ENCODE measurements at places on chromosomes 1 and 21.

GRCh38 chr1:159142391-159142663 lies 29.1 kb upstream of the CADM3 start:
- no peak for DNase-seq

DNA sequence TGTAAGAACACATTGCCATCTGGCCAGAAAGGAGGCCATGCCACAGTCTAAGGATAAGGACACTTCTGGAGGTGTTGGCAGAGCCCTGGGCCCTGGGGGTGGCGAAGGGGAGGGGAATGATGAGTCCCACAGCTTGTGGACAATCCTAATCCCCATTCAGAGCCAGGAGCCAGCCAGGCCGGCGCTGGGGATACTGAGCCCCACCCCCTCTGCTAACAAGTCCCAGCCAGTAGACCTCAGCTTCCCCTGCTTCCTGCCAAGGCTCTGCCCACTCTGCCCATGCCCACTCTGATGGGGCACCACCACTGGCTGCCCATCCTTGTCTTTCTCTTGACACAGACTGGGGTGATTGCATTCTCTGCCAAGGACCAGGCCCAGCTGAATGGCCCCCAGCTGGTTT lies 71.9 kb downstream of the NAV1 start:
- DNase-seq, result no peak

- DNase-seq, result no peak
Measured at GRCh38 chr1:79264285-79264684, 257.8 kb upstream of the ADGRL4 start.

- no peak for DNase-seq
Measured at GRCh38 chr1:27632387-27633297, 2.3 kb downstream of the FGR start.

DNA sequence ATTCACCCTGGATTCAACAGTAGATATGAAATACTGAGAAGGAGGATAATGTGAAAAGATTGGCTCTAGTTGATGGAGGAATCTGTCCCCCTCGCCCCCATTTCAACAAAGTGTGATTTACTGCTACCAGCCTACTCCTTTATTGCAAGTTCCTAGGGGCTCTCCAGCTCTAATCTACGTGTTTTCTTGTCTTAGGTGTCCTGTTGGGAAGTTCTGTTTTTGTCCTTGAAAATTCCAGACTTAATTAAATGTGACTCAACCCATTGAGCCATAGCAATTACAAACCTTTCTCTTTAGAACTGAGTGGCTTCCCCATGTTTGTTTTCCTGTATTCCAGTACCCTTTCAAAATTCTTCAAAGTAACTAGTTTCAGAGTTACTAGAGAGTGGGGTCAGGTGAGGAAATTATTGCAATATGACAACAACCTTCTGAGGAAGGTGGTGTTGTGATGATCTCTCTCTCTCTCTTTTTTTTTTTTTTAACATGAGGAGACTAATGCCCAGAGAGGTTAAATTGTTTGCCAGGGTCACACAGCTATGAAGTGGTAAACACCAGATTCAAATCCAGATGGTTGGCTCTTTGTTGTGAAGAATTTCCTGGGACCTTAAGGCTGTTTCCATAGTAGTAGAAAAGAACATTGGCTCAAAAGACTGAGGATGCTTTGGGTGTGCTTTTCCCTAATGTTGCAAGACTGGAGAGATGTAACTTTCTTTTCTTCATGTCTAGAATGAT lies 3.5 kb downstream of the RGL1 start:
- DNase-seq, result no peak

GRCh38 chr1:24027838-24028468 lies 47.8 kb upstream of the SRSF10 start:
- DNase-seq, result no peak

GRCh38 chr1:26546375-26546774 lies 16.8 kb downstream of the RPS6KA1 start:
- no peak for DNase-seq

- DNase-seq, result peak; percentile 21
Measured at GRCh38 chr1:206911064-206911663, 10.6 kb downstream of the FCMR start.

- DNase-seq, result no peak
Measured at GRCh38 chr1:2466270-2466665, 9.8 kb upstream of the PLCH2 start.

DNA sequence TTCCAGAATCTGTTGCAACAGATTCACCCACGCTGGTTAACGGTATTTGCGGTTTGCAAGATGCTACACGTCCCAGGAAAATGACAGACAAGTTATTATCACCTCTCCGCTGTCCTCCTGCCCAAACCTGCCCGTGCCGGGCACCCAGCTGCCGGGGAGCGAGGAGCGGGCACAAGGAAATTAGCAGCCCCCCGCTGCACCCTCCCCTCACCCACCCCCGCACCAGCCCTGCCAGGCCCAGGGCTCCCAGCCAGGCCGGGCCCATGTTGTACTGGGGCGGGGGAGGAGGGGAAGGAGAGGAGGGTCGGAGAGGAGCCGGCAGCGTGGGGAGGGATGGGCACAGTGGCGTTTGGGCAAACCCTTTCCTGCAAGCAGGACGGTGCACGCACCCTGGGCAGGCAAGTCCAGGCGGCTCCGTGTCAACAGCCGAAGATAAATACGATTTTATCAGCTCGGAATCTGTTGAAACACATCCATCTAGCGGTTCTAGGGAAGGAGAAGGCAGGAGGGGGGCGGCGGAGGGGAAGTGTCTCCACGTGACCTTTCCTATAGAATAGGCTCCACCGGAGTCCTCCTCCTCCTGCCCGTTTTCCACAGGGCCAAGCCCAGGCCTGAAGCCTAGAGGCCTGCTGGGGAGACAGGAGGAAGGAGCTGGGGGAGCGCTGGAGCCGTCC lies 35.1 kb upstream of the CCDC27 start:
- DNase-seq, result peak; percentile 74

DNA sequence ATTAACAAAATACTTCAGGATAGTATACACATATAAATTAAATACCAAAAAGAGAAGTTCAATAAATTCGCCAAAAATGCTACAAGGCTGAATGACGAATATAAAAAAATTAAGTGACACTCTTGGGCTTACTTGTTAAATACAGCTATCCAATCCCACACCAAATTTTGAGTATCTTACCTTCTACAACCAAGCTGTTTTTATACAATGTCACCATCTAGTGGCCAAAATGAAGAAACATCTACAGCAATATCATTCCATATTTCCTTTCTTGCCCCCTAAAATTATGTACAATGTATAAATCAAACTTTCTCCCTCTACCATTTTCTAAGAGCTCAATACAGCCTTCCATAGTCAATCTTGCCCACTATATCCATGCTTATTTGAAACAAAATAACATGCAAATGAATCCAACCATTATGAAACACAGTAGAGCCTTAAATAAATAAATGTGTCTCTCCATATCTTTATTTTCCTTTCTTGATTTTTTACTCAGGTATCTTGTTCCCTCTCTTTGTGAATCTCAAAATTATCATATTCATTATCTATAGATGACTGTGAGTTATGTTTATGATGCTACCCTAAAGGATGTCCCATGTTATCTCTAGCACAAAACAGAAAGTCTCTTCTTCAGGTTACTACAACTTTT lies 86.3 kb downstream of the ACBD6 start:
- peak; percentile 79 for DNase-seq

GRCh38 chr21:38054334-38054733 lies 138.1 kb upstream of the KCNJ6 start:
- DNase-seq, result no peak

DNA sequence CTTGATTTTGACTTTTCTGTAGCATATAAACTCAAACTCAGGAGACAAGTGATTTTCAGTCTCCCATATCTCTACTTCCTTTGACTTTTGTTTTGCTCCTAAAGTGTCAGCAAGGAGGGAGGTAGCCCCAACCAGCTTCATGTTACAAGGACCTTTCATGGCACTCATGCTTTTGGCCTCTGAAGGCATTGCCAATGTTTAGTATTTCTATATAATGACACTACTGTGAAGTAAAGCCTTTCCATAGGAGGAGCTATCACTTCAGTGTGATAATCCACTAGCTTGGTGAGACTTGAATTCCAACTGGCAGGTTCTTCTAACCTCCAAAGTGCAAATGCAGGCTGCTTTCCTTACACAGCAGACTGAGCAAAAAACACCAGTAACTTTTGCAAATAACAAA lies 14.4 kb downstream of the COLGALT2 start:
- no peak for DNase-seq

DNA sequence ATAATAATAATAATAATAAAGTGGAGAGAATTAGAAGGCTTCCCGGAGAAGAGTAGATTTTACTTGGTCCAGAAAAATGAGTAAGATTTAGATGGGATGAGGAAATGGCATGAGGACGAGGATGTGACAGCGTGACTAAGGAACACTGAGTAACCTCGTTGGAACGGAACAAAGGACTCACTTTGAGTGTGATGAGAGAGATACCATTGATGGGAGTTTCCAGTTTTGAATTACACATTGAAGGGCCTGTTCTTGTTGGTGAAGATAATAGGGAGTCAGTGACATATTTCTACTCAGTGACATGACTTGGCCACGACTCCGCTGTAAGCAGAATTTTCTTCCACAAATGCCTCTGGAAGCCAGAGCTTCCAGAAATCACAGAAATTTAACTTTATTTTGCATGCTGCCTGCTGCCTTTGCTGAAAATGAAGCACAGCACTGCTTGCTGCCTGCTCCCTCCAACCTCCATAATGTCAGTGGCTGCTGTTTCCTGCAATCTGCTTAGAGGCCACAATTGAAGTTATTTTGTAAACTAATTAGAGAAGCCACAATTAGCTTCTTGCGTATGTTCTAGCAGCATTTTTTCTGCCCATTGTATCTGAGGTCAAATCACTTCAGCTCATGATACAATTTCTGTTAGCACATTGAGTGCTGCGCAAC lies 33.7 kb upstream of the FBXO28 start:
- DNase-seq, result no peak

Measured in NCI-H526 treated with DMSO at 0.1 percent for 48 hours (cell line).